ENCODE measurements at places on chromosomes 4 and X. TPM values are rescaled to one million over a fixed set of nuclear protein-coding genes. Genes with fewer than 3 reads are reported as not detected.

The BTK gene
- polyA plus RNA-seq, result 2.5 TPM

DNA sequence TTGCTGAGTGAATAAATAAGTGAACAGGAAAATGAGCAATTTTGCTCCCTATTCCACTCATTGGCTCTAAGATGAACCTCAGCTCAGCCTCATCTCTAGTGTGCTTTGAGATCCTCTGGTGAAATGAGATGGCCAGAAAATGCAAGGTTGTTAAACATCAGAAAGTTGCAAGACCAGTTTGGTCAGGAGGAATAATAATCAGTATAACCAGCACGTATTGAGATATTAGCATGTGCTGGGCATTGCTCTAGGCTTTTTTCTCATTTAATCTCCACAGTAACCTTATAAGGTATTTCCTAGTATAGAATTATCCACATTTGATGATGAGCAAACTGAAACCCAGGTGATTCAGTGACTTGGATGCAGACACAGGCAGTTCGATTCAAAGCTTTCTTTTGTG is 110.5 kb upstream of the PAK3 start:
- no peak for DNase-seq

GRCh38 chr4:182828360-182829025 is 88.7 kb downstream of the DCTD start:
- no peak for DNase-seq

GRCh38 chr4:151098979-151099228 is 524 bp upstream of the RPS3A start:
- DNase-seq, result no peak

Data from muscle of leg (tissue), 16 donors.